ENCODE measurements at places on chromosomes 3 and 15. TPM values are rescaled to one million over a fixed set of nuclear protein-coding genes. Genes with fewer than 3 reads are reported as not detected.

The PTPRG gene
- polyA plus RNA-seq, result 71.4 TPM

The HRG gene
- 1.8 TPM for polyA plus RNA-seq

The PTX3 gene
- 18.1 TPM for polyA plus RNA-seq

The ADAMTS7 gene
- 24.4 TPM for polyA plus RNA-seq

The TRIM42 gene
- not detected for polyA plus RNA-seq

The MYH15 gene
- polyA plus RNA-seq, result 0.32 TPM

The INKA1 gene
- 12.0 TPM for polyA plus RNA-seq

The REC114 gene
- not detected for polyA plus RNA-seq

The CEP70 gene
- 44.8 TPM for polyA plus RNA-seq

The VWA5B2 gene
- polyA plus RNA-seq, result 2.3 TPM

The FES gene
- polyA plus RNA-seq, result 13.0 TPM

The PPARG gene
- polyA plus RNA-seq, result 51.6 TPM

The PPP1R14D gene
- polyA plus RNA-seq, result 0.52 TPM

The DIS3L gene
- 43.9 TPM for polyA plus RNA-seq

The ETFA gene
- polyA plus RNA-seq, result 161 TPM

The LARP6 gene
- polyA plus RNA-seq, result 24.6 TPM

The PLIN1 gene
- polyA plus RNA-seq, result 1.2 TPM

Measured in left renal pelvis (tissue), 4 donors.